ENCODE measurements at places on chromosomes 4 and X.

- DNase-seq, result no peak
Measured at GRCh38 chr4:96519291-96519690, 679.4 kb downstream of the PDHA2 start.

GRCh38 chr4:121088867-121089266 lies 16.5 kb upstream of the NDNF start:
- no peak for DNase-seq

DNA sequence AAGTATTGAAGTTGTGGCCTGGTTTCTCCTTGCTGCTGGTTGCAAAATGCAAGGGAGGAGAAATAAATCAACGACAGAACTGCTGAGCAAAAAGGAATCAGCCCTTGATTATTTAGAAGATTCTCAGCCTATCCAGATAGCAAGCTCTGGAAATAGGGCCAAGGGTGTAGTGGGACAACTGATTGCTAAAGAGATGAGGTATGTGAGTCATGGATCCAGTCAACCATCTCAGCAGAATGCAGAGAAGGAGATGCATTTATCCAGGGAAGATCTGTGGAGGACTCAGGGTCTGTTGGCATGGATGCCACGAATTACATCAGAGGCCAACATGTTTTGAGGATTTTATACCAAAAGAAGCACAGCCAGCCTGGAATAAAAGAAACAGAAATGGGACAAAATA lies 36.7 kb downstream of the FOXR2 start:
- DNase-seq, result no peak

GRCh38 chr4:156294577-156294976 lies 340.9 kb upstream of the CTSO start:
- no peak for DNase-seq

GRCh38 chr4:47561331-47561730 lies 76.3 kb downstream of the ATP10D start:
- DNase-seq, result no peak

DNA sequence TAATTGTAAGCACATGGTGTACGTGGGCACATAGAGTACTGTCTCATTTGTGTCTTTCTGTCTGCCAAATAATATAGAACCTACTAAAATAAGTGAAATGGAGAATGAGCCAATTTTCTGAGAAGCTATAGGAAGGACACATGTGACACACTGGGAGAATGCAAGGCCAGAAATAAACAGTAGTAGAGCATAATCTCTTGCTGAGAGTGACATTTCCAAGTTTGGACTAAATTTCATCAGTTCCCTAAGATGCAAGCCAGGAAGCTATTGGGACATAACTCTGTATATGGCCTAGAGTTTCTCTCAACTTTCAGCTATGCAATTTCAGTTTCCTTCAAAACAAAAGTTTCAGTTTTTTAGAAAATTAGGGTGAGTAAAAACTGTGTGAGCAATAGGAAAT lies 638.7 kb downstream of the PCDH18 start:
- DNase-seq, result no peak

DNA sequence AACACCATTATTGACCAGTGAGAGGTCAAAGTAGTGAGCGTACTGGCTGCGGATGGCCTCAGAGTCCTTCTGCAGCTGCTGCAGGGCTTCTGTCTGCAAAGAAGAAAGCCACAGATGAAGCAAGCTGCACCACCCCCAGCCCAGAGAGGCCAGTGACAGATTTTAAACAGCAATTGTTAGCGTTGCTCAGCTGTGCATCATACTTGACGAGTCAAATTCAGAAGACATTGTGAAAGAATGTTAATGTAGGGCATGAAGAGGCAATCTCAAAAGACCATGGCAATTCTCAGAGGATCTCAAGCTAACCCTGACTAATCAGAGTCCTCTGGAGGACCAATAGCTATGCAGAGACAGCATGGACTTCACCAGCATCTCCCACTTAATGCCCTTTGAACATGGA lies 16.6 kb downstream of the DKC1 start:
- DNase-seq, result no peak

DNA sequence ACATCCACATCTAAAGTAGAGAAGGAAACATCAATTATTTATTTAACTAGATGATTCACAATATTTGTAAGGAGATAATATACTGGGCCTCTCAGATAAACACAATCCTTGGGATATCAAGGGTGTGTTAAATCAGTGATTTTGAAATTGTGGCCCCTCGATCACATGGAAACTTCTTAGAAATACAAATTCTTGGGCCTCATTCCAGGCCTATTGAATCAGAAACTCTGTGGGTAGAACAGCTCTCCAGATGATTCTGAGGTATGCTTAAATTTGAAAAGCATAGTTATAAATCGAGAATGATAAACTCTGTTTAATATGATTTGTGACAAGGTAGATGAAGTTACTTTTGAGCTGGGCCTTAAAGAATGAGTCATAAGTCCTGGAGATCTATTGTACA lies 64.3 kb upstream of the GPR174 start:
- DNase-seq, result no peak

- no peak for DNase-seq
Measured at GRCh38 chr4:146407669-146408084, 114.1 kb downstream of the SLC10A7 start.

DNA sequence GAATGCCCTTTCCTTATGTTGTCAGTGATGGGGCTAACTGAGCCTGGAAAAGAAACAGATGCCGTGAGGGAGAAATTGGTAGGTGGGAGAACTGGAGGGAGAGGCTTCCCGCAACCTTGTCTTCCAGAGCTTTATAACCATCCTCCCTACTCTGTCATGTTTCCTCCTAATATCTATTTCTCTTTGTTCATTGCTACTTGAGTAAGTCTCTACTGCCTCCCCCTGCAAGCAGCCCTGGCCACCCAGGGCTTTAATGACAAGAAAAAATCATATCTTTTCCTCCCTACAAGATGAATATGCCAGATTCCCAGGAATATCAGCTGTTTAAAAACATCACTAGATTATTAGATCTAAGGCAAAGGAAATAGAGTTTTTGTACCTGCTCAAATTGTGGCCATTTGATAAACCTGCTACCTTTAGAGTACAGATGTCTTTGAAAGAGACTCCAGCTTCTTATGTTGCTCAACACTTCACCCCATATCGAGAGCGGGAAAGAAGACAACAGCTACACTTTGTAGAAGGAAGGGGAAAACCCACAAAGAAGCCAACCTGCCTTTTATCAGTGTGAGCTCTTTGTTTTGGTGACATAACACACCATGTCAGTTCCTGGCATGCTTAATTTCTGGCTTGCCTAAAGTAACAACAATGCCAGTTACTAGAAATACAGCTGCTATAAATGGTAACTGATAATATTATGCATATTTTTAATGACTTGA lies 186.6 kb upstream of the LEF1 start:
- DNase-seq, result no peak

DNA sequence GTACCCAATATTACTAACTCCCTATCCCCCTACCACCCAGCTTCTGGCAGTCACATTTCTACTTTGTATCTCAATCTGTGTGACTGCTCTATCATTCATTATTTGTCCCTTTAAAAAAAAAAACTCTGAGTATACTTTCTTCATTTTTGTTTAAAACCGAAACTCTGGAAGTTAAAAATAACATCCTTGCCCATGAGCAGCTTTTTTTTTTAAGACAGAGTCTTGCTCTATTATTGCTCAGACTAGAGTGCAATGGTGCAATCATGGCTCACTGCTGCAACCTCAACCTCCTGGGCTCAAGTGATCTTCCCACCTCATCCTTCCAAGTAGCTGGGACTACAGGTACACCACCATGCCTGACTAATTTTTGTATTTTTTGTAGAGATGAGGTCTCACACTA lies 15.8 kb downstream of the UBE2K start:
- no peak for DNase-seq

- no peak for DNase-seq
Measured at GRCh38 chrX:11244636-11245035, 48.6 kb upstream of the AMELX start.

GRCh38 chrX:11724122-11725017 lies 33.7 kb upstream of the MSL3 start:
- peak; percentile 39 for DNase-seq

DNA sequence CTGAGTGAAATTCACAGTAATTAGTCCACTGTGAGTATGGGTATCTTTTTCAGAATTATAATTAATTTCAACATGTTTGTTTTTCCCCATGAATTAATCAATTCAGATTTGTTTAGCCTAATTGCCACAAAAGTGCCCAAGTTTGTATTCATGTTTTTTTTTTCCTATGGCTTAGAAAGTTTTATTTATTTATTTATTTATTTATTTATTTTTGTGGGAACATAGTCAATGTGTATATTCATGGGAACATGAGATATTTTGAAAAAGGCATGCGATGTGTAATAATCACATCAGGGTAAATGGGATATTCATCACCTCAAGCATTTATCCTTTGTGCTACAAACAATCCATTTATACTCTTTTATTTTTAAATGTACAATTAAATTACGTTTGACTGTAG lies 475.3 kb downstream of the ADGRL3 start:
- DNase-seq, result no peak

- no peak for DNase-seq
Measured at GRCh38 chrX:68936608-68937007, 107.8 kb downstream of the EFNB1 start.

- no peak for DNase-seq
Measured at GRCh38 chr4:152524427-152524826, 11.5 kb downstream of the FBXW7 start.

DNA sequence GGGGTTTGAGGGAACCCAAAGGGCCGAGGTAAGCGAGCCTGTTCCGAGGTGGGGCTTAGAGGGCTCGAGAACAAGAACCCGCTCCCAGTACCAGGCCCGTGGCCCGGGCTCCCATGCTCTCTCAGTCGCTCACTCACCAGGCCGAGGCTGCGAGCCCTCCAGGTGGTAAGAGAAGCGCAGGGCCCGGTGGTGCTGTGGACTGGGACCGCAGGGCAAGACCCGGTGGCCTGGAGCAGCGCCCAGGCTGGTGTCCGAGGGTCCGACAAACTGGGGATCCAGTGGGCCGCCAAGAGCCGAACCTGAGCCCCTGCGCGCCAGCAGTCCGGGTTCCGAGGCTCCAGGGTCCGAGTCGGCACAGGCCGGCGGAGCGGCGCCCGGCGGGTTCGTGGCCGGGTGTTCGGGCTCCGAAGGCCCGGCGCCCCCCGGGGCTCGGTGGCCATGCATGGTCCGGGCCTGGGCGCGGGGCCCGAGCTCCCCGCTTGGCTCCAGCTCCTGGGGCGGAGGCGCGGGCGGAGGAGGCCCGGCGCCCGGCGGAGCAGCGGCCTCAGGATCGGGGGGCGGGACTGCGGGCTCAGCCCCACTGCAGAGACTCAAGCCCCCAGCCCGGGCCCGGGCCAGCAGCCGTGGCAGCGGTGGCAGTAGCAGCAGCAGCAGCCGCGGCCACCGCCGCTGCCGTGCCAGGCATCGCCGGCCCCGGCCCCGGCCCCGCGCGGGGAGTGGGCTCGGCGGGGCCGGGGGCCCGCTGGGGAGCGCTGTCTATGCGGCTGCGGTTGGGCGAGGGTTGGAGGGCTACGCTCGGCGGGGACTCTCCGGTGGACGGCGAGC lies 833 bp downstream of the FGD1 start:
- DNase-seq, result no peak

DNA sequence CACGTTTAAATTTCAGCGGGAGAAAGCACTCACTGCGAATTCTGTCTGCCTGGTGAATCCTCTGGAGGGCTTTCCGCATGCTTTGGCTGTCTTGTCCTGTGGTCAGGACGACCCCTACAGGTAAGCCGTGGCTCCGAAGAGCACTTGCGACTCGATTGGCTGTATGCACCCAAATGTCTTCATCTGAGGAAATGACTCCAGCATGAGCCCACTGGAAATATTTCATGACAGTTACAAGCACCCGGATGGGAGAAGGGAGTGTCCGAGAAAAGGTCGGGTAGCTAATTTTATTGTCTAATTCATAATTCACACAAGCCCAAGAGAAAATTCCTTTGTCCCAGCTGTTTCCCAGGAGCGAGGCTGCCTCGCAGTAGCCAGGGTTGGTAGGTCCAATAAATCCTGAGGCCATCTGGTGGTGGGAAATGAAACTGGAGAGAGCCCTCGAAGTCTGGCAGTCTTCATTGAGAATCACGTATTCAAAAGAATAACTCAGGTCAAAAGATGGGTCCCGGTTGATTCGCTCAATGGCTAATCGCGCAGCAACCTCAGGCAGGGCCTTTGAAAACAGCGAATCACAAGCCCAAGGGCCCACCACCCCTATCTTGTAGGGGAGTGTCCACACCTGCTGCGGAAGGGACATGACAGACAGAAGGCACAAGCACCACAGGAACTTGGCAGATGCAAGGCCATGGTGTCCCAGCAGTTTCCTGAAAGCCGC lies 6.6 kb downstream of the GUCY2F start:
- no peak for DNase-seq

- DNase-seq, result no peak
Measured at GRCh38 chr4:99863-100262, 24.4 kb upstream of the ZNF718 start.

DNA sequence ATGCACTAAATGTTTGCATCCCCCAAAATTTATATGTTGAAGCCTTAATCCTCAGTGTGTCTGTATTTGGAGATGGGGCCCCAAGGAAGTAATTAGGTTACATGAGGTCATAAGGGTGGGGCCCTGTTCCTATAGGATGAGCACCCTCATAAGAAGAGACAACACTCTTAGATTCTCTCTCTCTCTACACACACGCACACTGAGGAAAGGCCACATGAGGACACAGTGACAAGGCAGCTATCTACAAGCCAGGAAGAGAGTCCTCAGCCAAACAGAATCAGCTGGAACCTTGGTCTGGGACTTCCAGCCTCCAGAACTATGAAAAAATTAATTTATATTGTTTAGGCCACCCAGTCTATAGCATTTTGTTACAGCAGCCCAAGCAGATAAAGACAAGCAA lies 69.3 kb upstream of the NOCT start:
- DNase-seq, result no peak

DNA sequence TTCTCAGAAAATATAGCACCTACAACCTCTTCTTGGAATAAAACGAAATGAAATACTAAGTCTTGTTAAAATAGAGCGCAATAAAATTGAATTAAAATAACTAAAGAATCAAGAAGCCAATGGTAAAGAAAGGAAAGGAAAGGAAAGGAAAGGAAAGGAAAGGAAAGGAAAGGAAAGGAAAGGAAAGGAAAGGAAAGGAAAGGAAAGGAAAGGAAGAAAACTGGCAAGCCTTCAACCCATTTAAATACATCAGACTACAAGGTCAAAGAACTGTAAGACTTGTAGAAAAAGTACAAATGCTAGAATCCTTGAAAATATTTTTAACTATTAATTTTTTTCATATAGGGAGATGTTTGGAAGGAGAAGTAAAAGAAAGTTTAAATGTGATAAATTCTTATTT lies 372.1 kb downstream of the IQCM start:
- no peak for DNase-seq

GRCh38 chr4:1814453-1814852 lies 21.4 kb downstream of the FGFR3 start:
- no peak for DNase-seq

DNA sequence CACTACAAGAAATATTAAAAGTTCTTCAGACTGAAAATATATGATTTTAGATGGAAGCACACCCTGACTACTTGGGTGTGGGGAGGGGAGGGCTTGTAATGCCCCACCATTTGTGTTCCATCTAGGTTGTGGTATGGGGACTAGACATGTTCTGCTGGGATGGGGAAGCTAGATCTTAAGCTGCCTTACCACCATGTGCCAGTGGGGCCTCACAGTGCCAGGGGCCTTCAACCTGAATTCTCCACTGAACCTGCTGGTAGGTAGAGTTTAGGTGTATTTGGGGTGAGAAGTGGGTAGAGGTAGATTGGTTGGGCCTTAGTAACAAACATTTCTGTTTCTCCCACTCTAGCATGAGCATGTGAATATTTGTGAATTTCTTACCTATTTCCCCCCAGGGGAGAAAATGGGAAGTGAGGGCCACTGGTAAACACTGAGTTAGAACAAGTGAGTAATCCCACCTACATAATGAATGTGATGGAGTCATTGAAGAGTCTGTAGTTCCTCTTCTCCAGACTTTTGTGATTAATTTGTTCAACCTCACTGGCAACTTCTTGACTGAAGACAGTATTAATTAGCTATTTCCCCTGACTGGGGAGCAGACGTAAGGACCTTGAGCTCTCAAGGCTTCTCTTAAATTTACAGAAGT lies 44.0 kb downstream of the BRCC3 start:
- no peak for DNase-seq
